ENCODE measurements at places on chromosomes 5 and 9. TPM values are rescaled to one million over a fixed set of nuclear protein-coding genes. Genes with fewer than 3 reads are reported as not detected.
A peak's percentile ranks its signal among the peaks of the same experiment; 100 is the strongest.

DNA sequence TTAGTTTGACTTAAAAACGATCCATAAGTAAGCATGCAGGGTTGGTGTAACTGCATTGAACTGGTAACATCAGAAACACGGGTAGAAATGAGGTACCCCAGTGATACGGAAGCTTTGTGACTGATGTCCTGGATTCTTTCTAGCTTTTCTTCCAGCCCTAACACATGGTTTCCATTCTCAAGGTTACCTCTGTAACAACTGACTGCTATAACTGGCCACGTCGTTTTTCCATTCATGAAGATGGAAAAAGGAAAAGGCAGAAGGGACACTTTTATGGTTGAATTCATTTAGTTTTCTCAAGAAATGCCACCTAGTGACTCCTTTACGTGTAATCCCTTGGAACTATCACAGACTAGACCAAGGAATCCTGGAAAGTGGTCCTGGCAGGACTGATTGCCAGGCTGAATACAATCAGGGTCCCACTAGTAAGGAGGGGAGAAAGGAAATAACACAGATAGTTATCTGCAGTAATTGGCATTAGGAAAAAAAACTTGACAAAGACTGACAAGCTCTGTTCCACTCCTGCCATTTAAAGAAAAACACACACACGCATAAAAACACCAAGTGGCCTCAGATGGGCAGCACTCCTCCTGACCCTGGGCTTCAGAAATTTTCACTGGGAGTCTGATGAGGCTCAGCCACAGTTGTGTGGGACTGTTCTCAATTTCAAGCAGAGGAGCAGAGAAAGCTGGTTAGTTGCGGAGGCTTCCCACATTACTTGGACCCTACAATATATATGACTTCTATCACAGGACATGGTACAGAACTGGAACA, 77.5 kb upstream of the ZNF169 start:
- DNase-seq: no peak

- DNase-seq: no peak
Observed at GRCh38 chr5:71892641-71893365, 173.7 kb downstream of the CARTPT start.

- DNase-seq: no peak
Observed at GRCh38 chr5:30100929-30101328, 1092.6 kb upstream of the CDH6 start.

DNA sequence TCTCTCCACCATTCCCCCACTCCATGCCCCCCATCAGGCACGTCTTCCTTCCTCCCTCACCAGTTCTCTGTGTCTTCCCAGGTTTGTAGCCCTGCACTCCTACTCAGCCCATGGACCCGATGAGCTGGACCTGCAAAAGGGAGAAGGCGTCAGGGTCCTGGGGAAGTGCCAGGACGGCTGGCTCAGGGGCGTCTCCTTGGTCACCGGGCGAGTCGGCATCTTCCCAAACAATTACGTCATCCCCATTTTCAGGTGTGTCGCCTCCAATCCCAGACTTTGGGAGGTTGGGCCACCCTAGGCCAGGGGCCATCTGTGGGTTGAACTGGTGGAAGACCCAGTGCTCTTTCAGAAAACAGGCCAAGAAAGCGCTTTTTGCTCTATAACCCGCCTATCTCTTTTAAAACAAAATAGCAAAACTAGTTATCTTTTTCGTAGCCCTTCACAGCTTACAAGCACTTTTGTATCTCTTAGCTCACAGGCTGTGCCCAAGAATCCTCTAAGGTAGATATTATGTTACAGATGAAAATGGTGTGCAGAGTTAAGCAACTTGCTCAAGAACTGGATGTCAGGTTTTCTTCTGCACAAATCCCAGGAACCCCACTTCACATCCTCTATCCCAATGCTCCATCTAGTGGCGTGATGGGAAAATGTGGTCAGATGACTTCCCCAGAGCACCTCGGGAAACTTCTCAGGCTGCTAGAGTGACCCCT, 56.2 kb downstream of the PLAC8L1 start:
- no peak for DNase-seq

DNA sequence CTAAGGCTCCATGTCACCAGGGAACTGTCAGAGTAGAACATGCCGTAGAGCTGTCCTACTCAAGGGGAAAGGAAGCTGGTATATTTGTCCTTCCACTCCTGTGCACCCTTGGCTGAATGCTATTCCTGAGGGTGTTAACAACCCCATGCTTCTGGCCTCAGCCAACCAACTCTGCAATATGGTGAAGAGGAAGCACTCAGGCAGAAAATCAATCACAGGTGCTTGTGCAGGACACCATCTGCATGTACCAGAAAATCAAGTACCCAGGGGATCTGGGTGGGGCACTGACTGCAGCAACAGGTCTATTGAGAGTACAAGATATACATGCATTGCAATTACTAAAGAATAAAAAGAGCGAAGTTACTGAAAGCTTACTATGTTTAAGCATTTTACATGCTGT, 51.4 kb upstream of the NEK6 start:
- no peak for DNase-seq

DNA sequence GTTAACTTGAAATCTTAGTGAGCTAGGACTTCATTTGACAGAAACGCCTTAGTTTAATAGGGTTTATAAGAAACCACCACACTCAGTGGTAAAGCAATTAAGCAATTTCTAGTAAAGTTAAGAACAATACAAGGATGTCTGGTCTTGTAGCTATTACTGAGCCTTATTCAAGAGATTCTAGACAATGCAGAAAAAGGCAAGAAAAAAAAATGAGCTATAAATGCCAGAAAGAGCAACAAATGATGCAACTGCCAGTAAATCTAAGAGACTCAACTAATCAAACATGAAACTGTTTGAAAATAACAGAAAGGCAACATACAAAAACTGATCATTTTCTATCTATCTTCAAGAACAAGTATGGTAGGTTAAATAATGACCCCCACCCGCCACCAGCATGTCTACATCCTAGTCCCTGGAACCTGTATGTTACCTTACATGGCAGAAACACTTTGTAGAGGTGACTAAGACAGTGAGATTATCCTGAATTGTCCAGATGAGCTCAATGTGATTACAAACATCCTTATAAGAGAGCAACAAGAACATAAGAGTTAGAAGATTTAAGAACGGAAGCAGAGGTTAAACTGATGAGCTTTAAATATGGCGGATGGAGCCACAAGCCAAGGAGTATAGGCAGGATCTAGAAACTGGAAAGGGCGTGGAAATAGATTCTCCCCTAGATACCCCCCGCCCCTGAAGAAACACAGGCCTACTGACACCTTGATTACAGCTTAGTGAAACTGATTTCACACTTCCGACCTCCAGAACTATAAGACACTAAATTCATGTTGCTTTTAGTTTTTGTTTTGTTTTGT, 93.0 kb downstream of the SUSD1 start:
- DNase-seq: no peak

DNA sequence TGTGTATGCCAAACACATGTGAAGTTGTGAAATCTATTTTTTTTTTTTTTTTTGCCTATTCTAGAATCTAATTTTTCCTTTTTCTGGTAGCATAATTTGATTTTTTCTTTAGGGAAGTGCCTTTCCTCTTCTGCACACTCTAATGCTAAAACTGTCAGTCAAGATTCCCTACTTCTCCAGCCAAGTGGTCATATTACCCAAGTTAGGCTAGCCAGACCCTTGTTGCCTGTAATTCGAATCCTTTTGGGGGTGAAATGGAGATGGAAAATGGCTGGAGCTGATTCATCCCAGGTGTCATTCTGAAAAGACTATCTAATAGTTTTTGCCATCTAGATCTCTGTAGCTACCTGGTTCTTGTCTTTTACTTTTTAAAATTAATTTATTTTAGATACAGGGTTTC, 24.8 kb upstream of the UBAP1 start:
- DNase-seq: no peak

GRCh38 chr9:133589454-133590227, 19.5 kb downstream of the FAM163B start:
- no peak for DNase-seq

- peak; percentile 35 for DNase-seq
Observed at GRCh38 chr5:179177711-179178575, 117.8 kb downstream of the ZNF354C start.

GRCh38 chr9:31542384-31543055, 841.9 kb upstream of the ACO1 start:
- DNase-seq: no peak

DNA sequence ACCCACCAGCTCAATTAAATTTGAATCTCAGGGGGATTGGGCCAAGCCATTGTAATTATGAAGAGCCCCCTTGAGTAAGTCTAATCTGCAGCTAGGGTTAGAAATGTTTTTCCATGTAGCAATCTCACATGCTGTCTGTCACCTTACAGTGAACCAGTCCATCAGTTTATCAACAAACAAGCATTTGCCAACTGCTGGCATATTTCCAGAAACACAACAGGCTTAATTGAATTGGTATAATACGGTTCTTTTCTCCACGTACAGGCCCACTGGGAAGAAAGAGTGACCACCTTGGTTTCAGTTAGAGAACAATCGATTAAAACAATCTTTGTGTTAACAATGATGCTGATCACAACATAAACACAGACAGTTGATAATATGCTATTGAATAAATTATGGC, 67.4 kb downstream of the NSUN2 start:
- DNase-seq: no peak

- no peak for DNase-seq
Observed at GRCh38 chr5:36040651-36041536, 25.8 kb downstream of the UGT3A2 start.

DNA sequence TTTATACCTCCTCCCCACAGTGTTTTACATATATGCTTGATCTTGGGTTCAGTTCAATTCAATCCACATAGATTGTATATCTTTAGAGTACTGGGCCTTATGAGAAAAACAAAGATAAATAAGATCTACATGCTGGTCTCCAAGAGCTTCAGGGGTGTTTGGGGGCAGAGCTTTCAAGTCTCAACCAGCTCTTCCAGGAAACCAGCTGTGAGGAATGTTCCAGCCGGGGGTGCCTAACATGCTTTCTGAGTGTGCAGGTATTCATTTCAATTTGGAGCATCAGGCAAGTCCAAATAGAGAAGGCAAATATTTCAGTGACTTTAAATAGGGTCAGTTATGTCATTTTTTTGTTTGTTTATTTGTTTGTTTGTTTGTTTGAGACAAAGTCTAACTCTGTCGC, 5.7 kb upstream of the RAPGEF1 start:
- no peak for DNase-seq

GRCh38 chr9:94078086-94078485, 6.2 kb upstream of the PTPDC1 start:
- DNase-seq: no peak

DNA sequence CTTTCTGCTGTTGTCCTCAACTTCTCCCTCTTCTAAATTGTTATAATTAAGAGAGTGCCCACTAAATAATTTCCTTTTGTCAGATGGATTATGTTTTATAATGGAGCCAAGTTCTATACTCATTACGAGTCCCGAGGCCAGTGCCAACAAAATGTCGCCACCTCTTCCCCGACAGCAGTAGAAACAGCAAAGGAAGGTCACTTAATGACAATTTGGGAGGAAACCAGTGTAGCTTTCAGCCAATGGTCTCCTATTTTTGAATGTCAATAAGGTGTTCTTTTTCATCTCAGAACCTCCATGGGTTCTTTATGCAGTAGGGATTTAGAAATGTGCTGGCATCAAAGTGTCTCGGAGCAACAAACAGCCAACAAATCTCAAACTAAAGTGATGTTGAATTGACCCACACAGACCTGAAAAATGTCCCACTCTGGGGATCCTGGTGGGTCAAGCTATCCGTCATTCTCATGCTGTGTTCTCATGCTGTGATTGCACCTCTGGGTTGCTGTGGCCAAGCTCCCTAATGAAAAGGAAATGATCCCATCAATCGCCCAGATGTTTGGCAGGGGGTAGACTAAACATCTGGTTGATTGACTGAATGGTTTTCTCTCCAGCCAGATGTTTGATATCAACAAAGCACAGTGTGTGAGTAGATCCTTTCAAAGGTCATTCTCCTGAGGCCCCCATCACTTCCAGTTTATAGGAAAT, 291.9 kb downstream of the DMAC1 start:
- DNase-seq: no peak

DNA sequence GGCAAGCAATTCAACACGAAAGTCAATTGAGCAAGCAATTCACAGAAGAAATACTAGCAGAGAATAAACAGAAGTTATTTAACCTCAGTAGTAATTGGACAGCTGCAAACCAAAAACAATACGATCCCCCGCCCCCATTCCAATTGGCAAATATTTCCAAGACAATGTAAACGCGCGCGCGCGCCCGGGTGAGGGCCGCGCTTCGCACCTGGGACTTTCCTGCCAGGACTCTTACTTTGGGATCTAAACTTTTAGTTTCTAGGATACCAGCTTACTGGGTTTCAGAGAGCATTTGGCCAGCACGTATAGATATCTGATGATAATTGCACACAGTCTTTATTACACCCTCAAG, 8.6 kb downstream of the RUFY1 start:
- DNase-seq: peak; percentile 80

DNA sequence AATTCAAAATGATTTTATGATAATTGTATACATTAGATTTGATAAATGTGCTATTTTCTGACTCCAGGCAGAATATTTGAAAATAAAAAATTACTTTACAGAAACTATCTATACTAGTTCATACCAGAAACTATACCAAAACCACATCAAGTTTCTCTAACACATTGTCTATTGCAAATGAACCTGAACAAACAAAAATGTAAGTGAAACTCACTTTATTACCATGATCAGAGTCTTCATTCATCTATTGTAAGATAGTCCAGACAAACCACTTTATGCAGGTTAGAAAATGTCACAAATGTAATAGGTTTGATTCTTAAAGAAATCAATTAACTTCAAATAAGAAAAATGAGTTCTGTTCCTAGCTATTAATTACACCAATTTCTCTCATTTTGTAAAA, 99.4 kb downstream of the OXCT1 start:
- no peak for DNase-seq

- DNase-seq: no peak
Observed at GRCh38 chr5:89840906-89841305, 568.6 kb downstream of the CETN3 start.

GRCh38 chr5:168299372-168299771, 7.9 kb downstream of the WWC1 start:
- peak; percentile 36 for DNase-seq

DNA sequence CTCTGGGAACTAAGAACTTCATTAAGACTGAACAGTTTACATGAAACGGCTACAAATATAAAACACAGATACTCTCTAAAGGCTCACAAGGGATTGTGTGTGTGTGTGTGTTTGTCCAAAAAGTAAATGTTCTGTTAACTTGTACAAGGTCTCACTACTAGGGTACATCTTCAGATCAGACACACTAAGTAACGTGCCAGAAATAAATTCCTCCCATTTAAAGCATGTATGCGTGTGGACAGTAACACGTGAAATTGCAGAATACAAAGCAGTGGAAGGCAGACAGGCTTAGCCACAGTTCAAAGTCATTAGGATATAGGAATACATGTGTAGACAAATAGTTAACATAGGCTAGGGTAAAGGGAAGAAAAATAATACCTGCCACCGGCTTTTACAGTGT, 1.8 kb downstream of the BNC2 start:
- DNase-seq: no peak

- DNase-seq: no peak
Observed at GRCh38 chr9:27701587-27701986, 128.3 kb upstream of the C9orf72 start.

GRCh38 chr5:43007911-43008362, 32.2 kb downstream of the ANXA2R start:
- peak; percentile 94 for DNase-seq

The ELAVL2 gene
- polyA plus RNA-seq: not detected

The GRXCR2 gene
- not detected for polyA plus RNA-seq

The IFNK gene
- polyA plus RNA-seq: not detected

The SPIN1 gene
- polyA plus RNA-seq: 13.2 TPM

The RNF183 gene
- polyA plus RNA-seq: 0.08 TPM

The COX7C gene
- 916 TPM for polyA plus RNA-seq

The NR3C1 gene
- polyA plus RNA-seq: 18.2 TPM

The IFNA21 gene
- polyA plus RNA-seq: not detected

The GGTA1 gene
- 13.1 TPM for polyA plus RNA-seq

The SLC25A2 gene
- 0.22 TPM for polyA plus RNA-seq

The IFNE gene
- polyA plus RNA-seq: not detected

The ERGIC1 gene
- 84.6 TPM for polyA plus RNA-seq

Data from spleen (tissue), 13 donors.